Fibroblast of upper back skin (primary cell): ENCODE measurements at places on chromosomes 2 and 18.

DNA sequence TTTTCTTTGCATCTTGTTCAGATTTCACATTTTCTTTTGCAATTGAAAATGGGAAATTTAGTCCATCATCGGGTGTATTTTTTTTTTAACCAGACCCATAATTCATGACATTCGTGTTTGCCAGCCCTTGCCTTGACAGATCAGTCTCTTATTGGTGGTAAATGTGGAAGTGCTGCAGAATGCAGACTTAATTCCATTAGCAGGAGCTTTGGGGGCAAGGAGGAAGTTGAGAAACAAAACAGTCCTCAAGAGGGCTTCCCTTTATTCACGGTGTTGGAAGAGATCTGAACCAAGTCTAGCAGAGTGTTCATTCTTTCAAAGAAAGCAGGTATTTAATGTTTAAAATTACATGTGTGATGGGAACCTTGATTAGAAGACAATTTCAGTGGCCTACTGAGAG, 16.6 kb upstream of the RPE start:
- no peak for DNase-seq

DNA sequence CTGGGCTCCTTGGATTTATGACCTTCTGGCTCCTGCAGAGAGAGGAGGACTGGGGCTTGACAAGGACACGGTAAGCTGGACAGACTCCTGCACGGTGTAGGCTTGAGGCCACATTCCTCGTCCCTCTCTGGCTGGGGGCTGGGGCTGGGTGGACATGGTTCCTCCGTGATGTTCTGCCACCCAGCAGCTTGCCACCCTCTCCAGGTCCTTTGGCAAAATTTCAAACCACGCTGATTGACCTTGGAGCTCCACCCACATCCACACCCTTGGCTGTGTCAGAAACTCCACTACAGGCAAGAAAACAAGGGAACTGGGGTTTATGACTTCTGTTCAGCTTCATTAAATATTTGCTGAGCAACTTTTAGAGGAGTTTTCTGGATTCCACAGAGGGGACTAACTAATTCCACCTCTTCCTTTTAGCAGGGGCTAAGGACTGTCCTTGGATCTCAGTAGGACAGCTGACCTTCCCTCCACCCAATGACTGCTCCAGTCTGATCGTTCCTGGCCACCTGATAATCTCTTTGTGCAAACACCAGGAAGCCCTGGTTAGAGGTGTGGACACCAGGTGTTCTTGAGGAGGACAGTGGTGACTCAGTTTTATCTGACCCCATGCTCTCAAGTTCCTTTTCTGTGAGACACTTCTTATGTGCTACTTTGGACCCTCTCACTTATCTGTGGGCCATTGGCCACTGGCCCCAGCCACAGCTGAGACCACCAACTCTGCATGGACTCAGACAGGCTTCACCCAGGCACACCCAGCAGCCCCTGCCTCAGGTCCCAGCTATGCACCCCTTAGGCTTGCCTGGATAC, 29.3 kb downstream of the GPR55 start:
- DNase-seq, result no peak

DNA sequence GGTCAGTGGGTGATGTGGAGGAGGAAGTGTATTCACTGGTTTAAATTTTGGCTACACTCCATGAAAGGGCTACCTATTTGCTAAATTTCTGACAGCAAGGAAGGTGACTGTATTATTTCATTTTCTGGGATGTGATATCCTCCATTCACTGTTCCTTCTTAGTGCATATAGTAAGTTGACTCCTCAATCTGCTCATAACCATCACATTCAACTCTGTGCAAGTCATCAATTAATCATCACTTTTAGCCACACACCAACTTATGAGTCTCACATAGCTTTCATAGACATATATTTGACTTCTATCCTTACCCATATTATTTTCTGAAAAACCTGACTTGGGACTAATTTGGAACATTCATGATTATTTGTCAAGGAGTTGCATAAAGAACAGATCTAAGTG, 16.9 kb downstream of the KLHL41 start:
- peak; percentile 19 for DNase-seq

- peak; percentile 56 for DNase-seq
Measured at GRCh38 chr2:168138374-168138773, 109.0 kb downstream of the STK39 start.

- no peak for DNase-seq
Measured at GRCh38 chr2:127130421-127130820, 23.5 kb upstream of the BIN1 start.

GRCh38 chr2:58749041-58749440, 507.9 kb upstream of the FANCL start:
- no peak for DNase-seq

DNA sequence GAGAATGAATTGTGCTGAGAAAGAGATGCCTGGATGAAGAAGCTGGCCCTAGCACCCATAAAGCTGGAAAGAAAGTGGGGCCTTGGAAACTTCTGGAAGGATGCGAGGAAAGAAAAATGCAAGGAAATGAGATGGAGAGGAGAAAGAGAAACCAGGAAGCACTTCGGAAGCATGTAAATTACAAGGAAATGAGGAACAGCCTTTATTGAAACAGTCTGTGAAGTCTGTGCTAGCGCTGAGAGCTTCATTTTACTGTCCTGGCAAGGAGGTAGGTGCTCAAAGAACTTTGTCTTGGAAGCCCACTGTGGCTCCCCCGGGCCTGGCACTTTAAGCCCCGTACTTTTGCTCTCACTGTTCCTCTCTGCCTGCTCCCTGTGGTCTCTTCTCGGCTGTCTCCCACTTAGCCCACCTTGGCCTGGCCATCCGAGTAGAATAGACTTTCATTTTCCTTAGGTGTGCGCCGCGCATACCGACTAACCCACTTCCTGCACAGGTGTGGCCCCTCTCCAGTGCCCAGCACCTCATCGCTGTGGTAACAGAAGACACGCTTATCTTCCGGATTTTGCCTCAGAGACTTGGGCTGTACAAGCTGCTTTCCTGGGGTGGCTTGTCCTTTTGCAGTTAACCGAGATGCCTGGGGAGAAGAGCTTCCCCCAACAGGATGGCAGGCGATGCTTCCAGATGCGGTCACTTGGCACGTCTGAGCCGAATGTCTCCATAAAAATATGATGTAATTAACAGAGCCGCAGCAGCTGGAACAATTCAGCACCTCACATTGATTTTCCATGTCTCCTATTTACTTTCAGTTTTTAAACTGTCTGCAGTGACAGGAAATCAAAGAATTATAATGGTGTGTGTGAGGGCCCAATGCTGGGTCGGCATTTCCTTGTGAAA, 199.6 kb downstream of the HRH4 start:
- DNase-seq, result peak; percentile 33

- no peak for DNase-seq
Measured at GRCh38 chr2:32807662-32808061, 139.1 kb upstream of the LTBP1 start.

GRCh38 chr2:191922736-191923651, 76.1 kb upstream of the CAVIN2 start:
- no peak for DNase-seq

- DNase-seq, result no peak
Measured at GRCh38 chr2:44944102-44944951, 2.8 kb downstream of the SIX3 start.

GRCh38 chr2:211816754-211817153, 721.8 kb downstream of the ERBB4 start:
- no peak for DNase-seq

- DNase-seq, result peak; percentile 52
Measured at GRCh38 chr2:211745295-211746097, 793.1 kb downstream of the ERBB4 start.

GRCh38 chr2:228600265-228600664, 418.8 kb upstream of the SPHKAP start:
- DNase-seq, result peak; percentile 95

- DNase-seq, result peak; percentile 13
Measured at GRCh38 chr2:26982102-26982742, 11.8 kb downstream of the MAPRE3 start.

DNA sequence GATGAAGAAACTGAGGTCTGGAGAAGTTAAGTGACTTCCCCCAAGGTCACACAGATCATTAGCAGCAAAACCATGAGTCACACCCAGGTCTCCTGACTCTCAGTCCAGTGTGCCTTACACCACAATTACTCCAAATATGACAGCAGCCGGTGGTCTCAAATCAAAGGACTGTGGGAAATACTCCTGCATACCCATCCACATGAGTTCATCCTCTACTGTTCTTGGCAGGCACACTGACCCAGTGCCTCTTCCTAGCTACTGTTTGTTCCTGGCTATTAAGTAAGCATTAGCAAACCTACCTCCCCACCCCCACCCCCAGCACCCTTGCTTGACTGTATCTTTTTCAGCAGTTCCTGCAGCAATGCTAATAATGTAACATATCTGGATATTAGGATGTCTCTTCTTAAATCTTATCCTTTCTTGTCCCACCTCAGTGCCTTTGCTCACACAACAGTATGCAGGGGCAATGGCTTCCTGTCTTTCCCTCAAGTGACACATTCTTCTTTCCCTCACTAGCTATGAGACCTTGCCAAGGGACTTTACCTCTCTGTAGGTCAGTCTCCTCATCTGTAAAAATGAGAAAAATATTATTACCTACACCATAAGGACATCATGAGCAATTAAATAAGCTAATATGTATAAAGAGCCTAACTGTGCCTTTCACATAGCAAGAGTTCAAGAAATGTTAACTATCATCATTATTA, 46.2 kb downstream of the FAM98A start:
- peak; percentile 66 for DNase-seq

DNA sequence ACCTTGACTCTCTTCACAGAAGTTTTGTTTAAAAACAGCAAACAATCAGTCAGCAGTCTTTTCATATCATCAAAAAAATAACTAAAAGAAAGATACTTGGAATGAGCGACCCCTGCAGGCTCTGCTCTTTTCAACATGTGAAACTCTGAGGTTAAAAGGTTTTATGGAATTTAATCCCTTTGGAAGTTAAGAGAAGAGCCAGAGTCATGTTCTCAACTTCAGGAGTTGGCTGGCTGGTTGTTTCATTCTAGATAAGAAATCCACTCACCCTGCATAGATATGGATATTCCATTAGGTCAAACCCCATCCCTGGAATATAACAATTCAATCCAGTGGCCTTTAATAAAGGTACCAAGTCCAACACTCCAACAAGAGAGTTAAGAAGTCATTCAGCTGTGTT, 115.6 kb upstream of the RMDN2 start:
- DNase-seq, result peak; percentile 75

DNA sequence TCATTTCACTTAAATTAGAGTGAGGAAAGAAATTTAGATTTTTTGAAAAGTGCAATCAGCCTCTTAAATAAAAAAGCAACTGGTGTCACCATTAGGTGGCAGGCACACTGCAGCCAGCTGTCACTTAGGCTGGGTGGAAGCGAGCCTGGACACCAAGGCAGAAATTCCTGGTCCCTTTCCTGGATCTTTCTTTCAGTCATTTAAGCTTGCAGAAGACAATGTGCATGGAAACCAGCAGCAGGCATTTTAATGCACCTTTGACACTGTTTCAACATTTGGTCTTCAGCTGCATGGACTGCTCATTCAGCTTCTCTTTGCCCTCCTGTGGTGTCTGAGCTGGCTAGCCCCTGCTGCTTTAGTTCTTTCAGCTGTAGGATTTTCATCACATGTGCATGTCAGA, 61.0 kb downstream of the AQP4 start:
- DNase-seq, result no peak

- DNase-seq, result no peak
Measured at GRCh38 chr2:71696381-71696780, 243.0 kb downstream of the DYSF start.

- no peak for DNase-seq
Measured at GRCh38 chr2:28941008-28941407, 40.1 kb upstream of the TOGARAM2 start.

DNA sequence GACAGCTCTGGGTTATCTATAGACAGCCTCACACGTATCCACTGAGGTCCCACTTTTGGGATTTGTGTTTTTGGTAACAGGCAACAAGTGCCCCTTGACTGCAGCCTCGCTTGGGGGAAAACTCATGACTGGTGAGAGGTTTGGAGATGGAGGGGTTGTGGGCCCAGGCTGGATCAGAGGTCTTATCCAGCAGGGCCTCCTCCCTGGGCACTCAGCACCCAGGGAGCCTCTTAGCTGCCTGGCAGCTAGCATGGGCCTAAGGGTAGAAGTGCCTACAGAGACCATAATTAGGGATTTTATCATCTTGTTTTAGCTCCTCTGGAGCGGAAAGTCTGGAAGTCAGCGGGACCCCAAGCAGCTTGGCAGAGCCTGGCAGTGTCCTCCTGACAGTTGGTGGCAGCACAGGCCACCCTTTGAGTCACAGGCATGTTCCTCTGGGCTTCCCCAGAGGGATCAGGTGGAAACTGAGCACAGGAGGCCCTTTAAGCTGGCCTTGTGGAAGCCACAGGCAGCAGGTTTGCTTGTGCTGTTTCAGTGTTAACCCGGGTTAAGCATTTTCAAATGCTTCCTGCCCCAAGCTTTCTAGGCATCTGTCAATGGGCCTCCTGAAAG, 143.1 kb downstream of the KCTD1 start:
- DNase-seq, result peak; percentile 61

- peak; percentile 43 for DNase-seq
Measured at GRCh38 chr2:60517446-60517845, 36.0 kb downstream of the BCL11A start.

- DNase-seq, result no peak
Measured at GRCh38 chr18:25353080-25353479, 1.1 kb upstream of the ZNF521 start.

DNA sequence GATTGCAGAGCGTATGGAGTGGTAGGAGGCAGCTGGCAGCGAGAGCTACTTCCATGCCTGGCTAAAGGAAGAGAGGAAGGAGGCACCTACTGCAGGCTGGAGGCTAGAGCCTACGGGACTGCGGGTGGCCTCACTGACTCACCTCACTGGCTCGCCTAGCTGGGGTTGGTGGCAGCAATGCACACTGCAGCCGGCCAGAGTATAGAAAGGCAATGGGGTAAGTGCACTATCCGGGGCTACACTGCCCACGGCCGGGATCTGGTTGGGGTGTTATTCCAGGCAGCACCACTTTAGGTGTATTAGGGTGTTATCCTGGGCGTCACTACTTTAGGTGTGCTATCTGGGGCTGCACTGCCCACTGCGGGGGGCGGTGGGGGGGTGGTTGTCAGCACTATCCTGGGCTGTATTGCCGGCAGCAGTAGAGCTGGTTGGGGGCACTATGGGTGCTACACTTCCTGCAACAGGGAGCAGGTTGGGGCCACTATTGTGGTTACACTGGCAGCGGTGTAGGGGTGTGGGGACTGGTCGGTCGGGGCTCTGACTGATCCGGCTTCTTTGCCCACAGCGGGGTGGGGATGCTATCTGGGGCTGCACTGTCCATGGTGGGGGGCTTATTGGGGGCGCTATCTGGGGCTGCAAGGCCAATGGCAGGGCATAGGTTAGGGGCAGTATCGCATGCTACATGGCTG, 33.3 kb upstream of the ANKRD62 start:
- DNase-seq, result no peak

- no peak for DNase-seq
Measured at GRCh38 chr2:241542278-241542605, 16.3 kb upstream of the BOK start.

GRCh38 chr18:985212-985661, 80.6 kb downstream of the ADCYAP1 start:
- no peak for DNase-seq

- DNase-seq, result no peak
Measured at GRCh38 chr2:109290887-109291643, 162.1 kb downstream of the SH3RF3 start.

GRCh38 chr2:100230754-100231153, 88.4 kb upstream of the AFF3 start:
- peak; percentile 88 for DNase-seq

GRCh38 chr2:26846334-26847306, 1.3 kb upstream of the DPYSL5 start:
- DNase-seq, result peak; percentile 55
